Lung (tissue), 17 donors: ENCODE measurements at places on chromosomes 13 and 19. TPM values are rescaled to one million over a fixed set of nuclear protein-coding genes. Genes with fewer than 3 reads are reported as not detected.
A peak's percentile ranks its signal among the peaks of the same experiment; 100 is the strongest.

KIRREL2 gene
- 0.10 TPM for polyA plus RNA-seq

ZGLP1 gene
- polyA plus RNA-seq, result 3.0 TPM

DNA sequence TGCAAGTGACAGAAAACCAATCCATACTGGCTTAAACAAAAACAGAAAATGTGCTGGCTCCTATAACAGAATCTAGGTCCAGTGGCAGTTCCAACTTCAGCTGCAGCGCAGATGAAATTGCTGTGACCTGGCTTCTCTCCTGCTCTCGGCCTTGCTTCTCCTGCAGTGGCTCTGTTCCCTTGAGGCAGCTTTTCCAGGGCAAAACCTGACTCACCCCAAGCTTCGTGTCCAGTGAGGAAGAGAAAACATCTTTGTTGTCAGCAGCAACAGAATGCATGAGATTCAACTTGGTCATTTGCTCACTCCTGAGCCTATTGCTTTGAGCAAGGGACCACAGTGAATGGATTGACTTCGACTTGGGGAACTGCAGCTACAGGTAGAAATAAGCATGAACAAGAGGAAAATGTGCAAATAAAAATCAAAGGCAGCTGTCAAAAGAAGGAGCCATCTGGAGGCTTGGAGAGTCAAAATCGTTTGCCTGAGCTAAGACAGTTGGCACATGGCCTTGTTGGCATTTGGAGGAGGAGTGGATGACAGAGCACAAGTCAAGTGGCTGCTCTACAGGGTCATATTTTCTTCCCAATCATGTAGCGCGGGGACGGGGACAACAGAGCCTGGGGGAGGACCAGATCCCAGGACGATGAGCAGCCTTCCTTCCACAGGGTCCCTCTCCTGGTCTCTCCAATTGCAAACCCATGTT is 523.4 kb downstream of the FGF9 start:
- no peak overlapping the region for H3K27ac ChIP-seq
- DNase-seq, result no peak
- no peaks in the 10 kb centered on the region for H3K36me3 ChIP-seq

- no peaks in the 10 kb centered on the region for H3K36me3 ChIP-seq
- H3K4me1 ChIP-seq, result no peaks in the 10 kb centered on the region
- no peaks in the 10 kb centered on the region for H3K27me3 ChIP-seq
- DNase-seq, result no peak
- H3K4me3 ChIP-seq, result no peak overlapping the region
- H3K27ac ChIP-seq, result no peak overlapping the region
Measured at GRCh38 chr13:87684850-87685742, 13.9 kb downstream of the SLITRK5 start.

- no peaks in the 10 kb centered on the region for H3K27me3 ChIP-seq
- H3K27ac ChIP-seq, result no peak overlapping the region
- peaks cover 4% of the 10 kb centered on the region for H3K36me3 ChIP-seq
- no peak overlapping the region for H3K4me3 ChIP-seq
- no peaks in the 10 kb centered on the region for H3K4me1 ChIP-seq
Measured at GRCh38 chr13:27110056-27110746, 61.4 kb downstream of the USP12 start.

- no peaks in the 10 kb centered on the region for H3K27me3 ChIP-seq
- H3K27ac ChIP-seq, result no peak overlapping the region
Measured at GRCh38 chr13:83995930-83996329, 113.7 kb upstream of the SLITRK1 start.

GRCh38 chr19:40279761-40280607 is 5.2 kb downstream of the AKT2 start:
- H3K36me3 ChIP-seq, result peaks cover 3% of the 10 kb centered on the region
- H3K27ac ChIP-seq, result peak overlapping the region; percentile 42
- DNase-seq, result no peak
- no peak overlapping the region for H3K4me3 ChIP-seq
- H3K4me1 ChIP-seq, result peaks cover 20% of the 10 kb centered on the region
